ENCODE measurements at places on chromosomes 6 and 20.

GRCh38 chr6:12230523-12230922 is 59.6 kb upstream of the EDN1 start:
- DNase-seq: no peak

DNA sequence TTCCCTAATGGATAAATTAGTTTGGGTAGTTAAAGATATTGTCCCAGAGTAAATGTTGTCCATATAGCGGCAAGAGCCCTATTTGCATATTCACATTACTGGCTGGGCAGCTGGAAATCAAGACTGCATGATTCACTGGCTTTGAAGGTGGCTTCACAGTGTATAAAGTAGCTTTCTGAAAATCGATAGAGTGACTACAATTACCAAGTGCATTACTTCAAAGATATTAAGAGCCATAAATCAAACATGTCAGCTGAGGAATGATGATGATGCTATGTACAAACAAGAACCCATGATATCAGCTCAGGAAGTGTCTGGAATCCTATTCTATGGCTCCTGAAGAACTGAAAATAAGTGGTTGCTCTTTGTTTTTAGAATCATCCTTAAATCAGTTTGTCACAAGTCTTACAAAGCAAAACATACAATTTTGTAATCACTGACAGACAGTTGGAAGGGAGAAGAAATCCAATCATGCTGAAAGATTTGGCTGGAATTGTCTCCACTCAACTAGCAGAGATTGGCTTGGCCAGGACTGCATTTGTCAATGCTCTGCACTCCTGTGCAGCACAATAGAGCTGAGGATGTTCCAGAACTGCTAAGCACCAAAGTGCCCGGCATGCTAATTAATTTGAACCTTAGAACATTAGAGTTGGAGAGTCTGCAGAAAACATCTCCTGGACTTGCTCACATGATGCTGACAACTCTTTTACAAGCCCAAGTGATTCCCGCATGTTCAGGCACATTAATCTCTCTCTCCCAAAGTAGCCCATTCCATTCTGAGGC is 77.9 kb upstream of the B3GAT2 start:
- no peak for DNase-seq

- DNase-seq: no peak
Observed at GRCh38 chr6:30836431-30836866, 47.9 kb upstream of the DDR1 start.

GRCh38 chr6:71048320-71049164 is 91.7 kb upstream of the B3GAT2 start:
- DNase-seq: no peak

DNA sequence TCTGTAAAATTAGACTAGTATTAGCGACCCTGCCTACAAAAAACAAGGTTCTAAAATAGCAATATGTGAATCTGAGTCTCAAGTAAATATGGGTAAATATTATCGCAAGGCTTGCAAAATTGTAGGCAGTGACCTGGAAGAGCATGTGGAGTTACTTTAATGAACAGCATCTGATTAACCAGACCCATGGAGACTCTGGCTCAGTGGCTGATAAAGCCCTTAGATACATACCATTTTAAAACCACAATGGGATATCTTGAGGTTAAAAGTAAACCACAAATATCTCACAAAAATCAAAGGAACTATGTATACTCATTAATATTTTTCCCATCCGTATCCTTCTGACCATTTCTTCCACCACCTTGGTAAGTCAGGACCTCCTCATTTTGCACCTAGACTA is 187.0 kb downstream of the MTFR2 start:
- no peak for DNase-seq

- no peak for DNase-seq
Observed at GRCh38 chr6:31272836-31273626, 1.1 kb upstream of the HLA-C start.

DNA sequence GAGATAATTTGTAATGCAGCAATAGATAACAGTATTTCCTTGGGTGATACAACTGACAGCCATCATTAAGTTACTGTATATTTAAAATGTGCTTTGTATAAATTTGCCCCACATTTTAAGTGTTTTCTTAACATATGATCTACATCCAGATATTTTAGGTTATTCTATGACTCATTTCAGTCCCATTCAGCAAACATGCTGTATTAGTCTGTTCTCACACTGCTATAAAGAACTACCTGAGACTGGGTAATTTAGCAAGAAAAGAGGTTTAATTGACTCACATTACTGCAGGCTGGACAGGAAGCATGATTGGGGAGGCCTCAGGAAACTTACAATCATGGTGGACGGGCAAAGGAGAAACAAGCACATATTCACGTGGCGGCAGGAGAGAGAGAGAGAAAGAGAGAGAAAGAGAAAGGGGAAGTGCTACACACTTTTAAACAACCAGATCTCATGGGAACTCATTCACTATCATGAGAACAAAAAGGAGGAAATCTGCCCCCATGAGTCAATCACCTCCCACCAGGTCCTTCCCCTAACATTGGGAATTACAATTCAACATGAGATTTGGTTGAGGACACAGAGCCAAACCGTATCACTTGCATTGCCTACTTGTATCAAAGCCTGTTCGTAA is 9.6 kb upstream of the CHD6 start:
- no peak for DNase-seq

GRCh38 chr20:34986311-34987287 is 30.9 kb downstream of the MYH7B start:
- peak; percentile 50 for DNase-seq

DNA sequence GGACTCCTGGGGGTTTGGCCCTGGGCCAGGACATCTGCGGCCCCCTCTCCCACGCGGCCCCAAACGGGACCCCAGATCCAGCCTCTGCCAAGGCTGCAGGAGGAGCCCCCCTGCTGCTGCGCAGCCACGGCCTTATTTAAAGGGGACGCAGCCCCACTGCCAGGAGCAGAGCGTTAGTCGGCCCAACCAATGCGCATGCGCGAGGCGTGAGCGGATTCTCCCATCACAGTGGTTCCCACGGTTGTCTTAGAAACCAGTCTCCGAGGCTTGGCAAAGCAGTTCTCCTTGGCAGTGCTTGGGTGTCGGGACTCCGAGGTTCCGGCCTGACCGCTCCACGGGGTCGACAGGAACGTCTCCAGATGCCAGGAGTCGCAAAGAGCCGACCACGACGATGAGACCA is 288.3 kb upstream of the ZNF337 start:
- peak; percentile 86 for DNase-seq

GRCh38 chr20:13125486-13125885 is 95.6 kb upstream of the ISM1 start:
- DNase-seq: no peak

- DNase-seq: no peak
Observed at GRCh38 chr20:40680161-40680959, 8.7 kb downstream of the MAFB start.

GRCh38 chr6:28303570-28303969 is 22.2 kb downstream of the PGBD1 start:
- DNase-seq: no peak

- DNase-seq: no peak
Observed at GRCh38 chr6:22091424-22091948, 205.3 kb downstream of the PRL start.

GRCh38 chr6:145673504-145673903 is 61.8 kb downstream of the EPM2A start:
- no peak for DNase-seq

DNA sequence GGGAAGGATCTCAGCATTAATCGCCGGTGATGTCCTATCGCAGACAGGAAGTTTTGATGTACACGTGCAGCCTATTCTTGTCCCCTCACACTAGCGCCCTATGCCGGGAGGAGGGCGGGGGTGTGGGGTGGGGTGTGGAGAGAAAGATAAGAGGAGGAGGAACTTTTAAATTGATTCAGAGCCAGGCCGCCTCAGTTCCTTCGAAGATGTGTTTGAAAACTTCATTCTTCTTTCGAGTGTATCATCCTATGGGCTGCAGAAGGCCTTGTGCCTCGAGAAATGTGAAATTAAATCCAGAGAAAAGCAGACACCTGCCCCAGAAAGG is 2.5 kb upstream of the POU3F2 start:
- no peak for DNase-seq

GRCh38 chr6:124869416-124869815 is 92.8 kb upstream of the RNF217 start:
- no peak for DNase-seq

- no peak for DNase-seq
Observed at GRCh38 chr6:129481706-129482105, 228.3 kb downstream of the ARHGAP18 start.
